Fibroblast of skin of left quadriceps (primary cell): ENCODE measurements at places on chromosomes 12 and 14.

- DNase-seq = no peak
These were observed 129.5 kb downstream of the SLC35F4 start for GRCh38 chr14:57736391-57736790.

DNA sequence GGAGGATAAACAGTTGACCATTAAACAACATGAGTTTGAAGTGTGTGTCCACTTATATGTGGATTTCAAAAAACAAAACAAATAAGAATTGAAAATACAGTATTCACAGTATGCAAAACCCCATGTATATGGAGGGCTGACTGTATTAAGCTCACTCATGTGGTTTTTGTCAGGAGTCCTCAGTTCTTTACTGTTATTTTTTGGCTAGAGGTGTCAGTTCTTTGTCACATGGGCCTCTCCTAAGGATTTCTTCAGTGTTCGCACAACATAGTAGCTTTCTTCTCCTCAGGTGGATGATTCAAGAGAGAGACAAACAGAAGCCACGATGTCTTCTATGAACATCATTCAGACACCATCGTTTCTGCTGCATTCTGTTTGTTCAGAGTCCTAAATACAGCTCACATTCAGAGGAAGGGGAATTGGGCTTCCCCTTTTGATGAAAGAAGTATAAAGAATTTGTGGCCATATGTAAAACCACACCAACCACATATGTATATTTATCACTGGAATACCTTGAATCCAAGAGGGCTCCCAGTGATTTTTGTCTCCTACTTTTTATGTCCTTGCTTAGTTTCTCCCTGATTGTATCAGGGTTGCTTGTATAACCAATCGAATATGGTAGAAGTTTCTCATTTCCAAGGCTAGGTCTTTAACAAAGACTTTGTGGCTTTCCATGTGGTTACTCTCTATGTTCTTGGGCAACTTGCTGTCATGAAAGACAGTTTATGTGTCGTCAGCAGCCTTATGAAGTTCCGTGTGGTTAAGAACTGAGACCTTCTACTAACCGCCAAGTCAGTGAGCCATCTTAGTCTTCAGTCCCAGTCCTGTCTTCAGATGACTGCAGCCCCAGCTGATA, 18.9 kb downstream of the MNAT1 start:
- DNase-seq = no peak

- DNase-seq = no peak
These were observed 195.7 kb downstream of the RBM19 start for GRCh38 chr12:113770389-113770865.

GRCh38 chr14:54689928-54690327, 123.0 kb downstream of the SAMD4A start:
- DNase-seq = no peak

- DNase-seq = no peak
These were observed 34.2 kb upstream of the DEGS2 start for GRCh38 chr14:100193417-100194357.

DNA sequence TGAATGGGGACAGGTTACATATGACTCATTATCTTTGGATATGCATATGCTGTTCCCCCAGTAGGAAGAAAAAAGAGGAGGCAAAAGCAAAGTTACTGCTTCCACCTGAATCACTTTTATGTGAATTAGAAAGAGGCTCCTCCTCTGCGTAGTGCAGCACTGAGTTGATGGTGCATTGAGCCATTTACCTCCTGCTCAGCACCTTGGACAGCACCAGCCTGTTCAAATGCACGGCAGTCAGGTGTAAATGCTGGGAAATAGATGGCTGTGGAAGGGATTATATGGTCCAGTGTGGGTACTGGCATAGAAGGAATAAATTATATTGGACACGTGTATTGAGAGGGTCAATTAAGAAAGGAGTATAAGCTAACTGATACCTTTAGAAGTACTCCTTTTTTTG, 541.9 kb upstream of the SEL1L start:
- DNase-seq = no peak
